Activated CD4-positive, alpha-beta T cell treated with anti-CD3 and anti-CD28 coated beads for 24 hours (primary cell): ENCODE measurements at places on chromosomes 12 and 14.

- DNase-seq = no peak
These were observed 29.9 kb downstream of the TSPAN9 start for GRCh38 chr12:3107071-3107583.

GRCh38 chr12:122862872-122863701, 27.8 kb downstream of the HIP1R start:
- no peak for DNase-seq

- no peak for DNase-seq
These were observed 205.2 kb upstream of the GRIP1 start for GRCh38 chr12:66884091-66884490.

DNA sequence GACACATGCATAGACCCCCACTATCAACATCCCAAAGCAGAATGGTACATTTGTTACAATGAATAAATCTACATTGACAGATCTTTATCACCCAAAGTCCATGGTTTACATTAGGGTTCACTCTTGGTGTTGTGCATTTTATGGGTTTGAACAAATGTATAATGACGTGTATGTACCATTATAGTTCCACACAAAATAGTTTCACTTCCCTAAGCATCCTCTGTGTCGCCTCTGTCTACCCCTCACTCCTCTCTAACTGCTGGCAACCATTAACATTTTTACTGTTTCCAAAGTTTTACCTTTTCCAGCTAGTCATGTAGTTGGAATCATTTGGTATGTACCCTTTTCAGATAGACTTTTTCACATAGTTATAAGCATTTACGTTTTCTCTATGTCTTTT, 69.5 kb upstream of the LMO3 start:
- DNase-seq = no peak

DNA sequence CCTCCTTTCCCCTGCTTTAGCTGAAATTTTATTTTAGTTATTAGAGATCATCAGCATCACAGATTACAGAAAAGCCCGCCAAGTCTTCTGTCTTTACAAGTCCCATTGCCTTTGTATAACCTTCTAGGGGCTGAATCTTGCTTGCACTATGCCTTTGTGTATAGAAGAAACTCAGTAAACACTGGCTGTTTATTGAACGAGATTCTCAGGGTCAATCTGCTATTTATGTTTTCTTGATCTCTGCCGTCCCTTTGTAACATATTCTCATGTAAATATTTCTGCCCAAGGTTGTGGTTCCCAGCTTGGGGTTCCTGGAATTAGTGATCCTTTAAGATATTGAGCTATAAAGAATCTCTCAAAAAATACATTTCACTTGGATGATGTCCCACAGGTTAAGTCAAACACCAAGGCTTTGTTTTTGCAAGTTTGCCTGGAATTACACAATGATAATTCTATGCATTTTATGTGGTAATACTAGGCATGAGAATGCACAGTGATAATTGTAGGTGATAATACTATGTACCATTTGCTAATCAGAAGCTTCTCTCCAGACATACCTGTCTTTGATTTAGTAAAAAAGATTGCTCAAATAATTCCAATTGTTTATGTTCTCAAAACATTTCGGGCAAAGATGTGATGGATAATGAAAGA, 40.6 kb upstream of the FGF6 start:
- DNase-seq = no peak

GRCh38 chr14:54098536-54098935, 141.9 kb upstream of the BMP4 start:
- no peak for DNase-seq

DNA sequence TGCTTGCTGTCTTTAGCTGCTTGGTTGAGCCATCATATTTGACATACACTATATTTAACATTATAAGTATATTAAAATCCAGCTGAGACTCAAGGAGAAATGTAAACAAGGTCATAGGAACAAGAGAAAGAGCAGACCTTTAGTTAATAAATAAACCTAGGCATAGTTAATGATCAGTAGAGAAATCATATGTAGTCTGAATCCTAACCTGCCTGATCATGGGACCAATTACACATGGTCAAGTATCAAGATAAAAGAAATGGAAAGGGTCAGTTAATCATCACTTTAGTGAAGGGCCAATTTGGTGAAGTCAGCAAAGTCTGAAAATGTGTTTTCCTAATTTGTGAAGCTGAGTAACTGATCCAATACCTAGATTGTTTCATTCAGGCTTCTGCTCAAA, 7.5 kb downstream of the RNF212B start:
- no peak for DNase-seq

- no peak for DNase-seq
These were observed 39.1 kb upstream of the PNMA1 start for GRCh38 chr14:73753124-73753886.

GRCh38 chr12:108700833-108701541, 30.3 kb downstream of the CORO1C start:
- DNase-seq = no peak

GRCh38 chr14:60210703-60211102, 38.3 kb upstream of the PPM1A start:
- DNase-seq = no peak

- no peak for DNase-seq
These were observed 91.3 kb downstream of the PHETA1 start for GRCh38 chr12:111277570-111277969.

- DNase-seq = no peak
These were observed 43.9 kb upstream of the TRAF3 start for GRCh38 chr14:102733326-102733725.

DNA sequence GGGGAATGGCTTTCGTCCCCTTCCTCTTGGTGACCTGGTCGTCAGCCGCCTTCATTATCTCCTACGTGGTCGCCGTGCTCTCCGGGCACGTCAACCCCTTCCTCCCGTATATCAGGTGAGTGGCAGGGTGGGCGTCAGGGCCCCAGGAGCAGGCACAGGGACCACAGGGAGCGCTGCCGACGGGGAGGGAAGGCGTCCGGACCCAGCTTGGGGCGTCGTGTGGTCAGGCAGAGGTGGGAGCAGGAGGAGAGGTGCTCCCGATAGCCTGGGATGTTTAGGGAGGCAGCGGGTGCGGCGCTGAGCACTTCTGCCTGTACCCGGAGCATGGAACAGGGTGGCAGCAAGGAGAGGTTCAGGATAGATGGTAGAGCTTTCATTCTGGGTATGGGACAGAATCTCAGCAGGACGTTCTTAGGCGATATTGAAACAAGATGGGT, 444 bp downstream of the DRAM1 start:
- DNase-seq = no peak

- DNase-seq = no peak
These were observed 30.7 kb upstream of the MANSC4 start for GRCh38 chr12:27810756-27811155.

- no peak for DNase-seq
These were observed 55.5 kb upstream of the PARP11 start for GRCh38 chr12:3928538-3929184.

GRCh38 chr12:79686171-79686570, 4.6 kb downstream of the PAWR start:
- no peak for DNase-seq

GRCh38 chr12:21183721-21184275, 52.8 kb downstream of the SLCO1B1 start:
- no peak for DNase-seq

GRCh38 chr14:69495341-69495921, 10.9 kb downstream of the PLEKHD1 start:
- no peak for DNase-seq

DNA sequence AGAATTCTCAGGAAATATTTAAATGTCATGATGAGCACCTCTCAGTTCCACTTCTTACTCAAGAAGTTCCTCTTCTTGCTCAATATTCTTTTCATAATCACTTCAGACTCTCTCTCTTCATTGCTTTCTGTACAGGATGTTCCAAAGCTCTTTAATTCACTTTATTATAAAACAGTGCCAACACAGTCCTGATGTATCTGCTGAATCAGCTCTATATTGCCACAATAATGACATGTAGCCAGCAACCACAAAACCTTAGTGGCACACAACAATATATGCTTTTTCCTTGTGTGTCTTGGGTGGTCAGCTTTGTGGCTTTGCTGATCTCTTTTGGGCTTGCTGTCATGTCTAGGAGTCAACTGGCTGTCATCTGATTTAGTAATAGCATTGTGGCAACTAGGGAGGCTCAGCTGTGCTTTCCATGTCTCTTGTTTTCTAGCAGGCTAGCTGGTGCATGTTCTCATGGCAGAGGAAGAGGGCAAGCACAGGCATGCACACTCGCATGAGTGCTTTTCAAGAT, 52.8 kb upstream of the SLC2A13 start:
- DNase-seq = no peak

DNA sequence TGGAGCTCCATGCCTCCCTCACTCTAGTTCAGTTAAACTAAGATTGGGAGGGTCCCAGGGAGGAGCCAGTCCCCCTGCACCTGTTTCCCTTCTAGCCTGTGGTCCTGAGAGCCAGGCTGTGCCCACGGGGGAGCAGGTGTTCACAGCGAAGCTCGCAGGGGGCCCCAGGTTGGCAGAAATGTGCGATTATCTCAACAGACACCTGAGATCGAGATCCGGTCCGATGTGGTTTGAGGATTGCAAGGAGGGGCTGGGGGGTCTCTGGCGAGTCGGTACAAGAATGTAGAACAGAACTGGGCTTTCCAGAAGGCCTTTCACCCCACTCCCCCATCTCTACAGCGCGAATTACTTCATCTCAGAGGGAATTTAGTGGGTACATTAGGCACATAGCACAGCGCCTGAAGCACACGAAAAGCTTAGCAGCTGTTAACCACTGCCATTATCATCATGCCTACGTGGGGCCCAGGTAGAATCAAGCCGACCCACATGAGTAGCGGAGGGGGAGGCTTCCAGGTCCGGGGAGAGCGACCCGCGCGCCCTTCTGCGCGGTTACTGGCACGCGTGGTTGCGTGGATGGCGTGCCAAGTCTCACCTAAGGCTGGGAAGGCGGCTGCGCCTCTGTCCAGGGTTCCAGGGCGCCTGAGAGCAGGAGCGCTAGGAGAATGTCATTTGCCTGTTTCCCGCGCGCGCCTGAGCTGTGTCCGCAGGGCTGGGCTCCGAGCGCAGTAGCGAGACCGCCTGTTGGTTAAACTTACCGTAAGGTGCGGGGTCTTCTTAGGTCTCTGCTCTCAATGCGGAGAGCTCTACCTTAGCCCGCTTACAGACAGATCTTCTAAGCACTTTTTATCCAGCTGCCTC, 1539.5 kb upstream of the TMEM132C start:
- DNase-seq = no peak

DNA sequence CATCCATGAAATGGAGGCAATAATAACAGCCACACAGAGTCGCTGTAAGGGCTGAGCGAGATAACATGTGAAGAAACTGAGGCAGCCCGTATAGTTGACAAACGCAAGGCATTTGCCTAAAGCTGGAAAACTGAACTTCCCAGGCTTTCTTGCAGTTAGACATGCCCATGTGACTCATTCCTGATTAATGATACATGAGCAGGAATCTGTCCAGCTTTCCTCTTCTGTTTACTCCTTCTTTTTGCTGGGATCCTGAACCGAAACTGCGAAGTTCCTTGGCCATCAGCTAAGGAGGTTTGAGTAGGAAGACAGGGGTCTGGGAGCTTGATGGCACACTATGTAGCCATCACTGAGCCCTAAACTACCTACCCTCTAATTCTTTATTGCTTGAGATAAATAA, 52.2 kb downstream of the ST8SIA1 start:
- DNase-seq = no peak

GRCh38 chr14:102097441-102098135, 10.7 kb upstream of the HSP90AA1 start:
- no peak for DNase-seq

- no peak for DNase-seq
These were observed at the start of gene HOXC11 for GRCh38 chr12:53972722-53973235. Gene HOXC11 (plus strand): TSS chr12:53973126. CDS start chr12:53973242, 116 bp downstream.

DNA sequence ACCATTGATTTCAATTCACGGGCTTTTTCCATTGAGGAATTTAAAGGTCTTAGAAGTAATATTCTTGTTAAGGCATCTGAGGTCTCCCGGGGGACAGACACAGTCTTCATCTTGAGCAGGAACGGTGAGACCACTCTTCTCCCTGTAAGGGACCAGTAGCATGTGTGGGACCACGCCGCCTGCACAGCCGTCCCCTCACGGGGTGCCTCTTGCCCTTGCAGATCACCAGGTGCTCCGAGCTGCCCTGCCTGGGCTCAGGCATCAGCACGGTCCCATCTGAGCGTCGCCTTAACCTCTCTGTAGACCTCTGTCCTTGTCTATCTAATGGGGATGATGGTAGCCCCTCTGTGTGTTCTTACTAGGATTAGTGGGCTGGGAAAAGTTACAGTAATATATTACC, 74.1 kb downstream of the PPP2R5C start:
- no peak for DNase-seq

DNA sequence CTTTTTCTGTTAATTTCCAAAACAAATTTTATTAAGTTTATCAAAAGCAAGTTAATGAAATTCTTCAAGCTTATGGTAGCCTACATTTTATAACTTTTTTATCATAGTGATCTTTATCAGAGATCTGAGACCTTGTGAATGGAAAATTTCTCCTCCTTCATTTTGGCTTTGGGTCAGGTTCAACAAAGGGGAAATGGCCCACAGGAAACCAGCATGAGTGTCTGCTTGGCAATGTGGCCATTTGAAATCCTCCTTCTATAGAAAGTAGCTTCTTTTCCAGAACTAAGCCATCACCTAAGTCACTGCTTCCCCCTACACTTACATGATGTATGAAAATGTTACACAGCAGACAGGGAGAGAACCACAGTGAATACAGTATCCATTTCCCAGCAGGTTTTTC, 1.6 kb downstream of the RHOJ start:
- DNase-seq = no peak

DNA sequence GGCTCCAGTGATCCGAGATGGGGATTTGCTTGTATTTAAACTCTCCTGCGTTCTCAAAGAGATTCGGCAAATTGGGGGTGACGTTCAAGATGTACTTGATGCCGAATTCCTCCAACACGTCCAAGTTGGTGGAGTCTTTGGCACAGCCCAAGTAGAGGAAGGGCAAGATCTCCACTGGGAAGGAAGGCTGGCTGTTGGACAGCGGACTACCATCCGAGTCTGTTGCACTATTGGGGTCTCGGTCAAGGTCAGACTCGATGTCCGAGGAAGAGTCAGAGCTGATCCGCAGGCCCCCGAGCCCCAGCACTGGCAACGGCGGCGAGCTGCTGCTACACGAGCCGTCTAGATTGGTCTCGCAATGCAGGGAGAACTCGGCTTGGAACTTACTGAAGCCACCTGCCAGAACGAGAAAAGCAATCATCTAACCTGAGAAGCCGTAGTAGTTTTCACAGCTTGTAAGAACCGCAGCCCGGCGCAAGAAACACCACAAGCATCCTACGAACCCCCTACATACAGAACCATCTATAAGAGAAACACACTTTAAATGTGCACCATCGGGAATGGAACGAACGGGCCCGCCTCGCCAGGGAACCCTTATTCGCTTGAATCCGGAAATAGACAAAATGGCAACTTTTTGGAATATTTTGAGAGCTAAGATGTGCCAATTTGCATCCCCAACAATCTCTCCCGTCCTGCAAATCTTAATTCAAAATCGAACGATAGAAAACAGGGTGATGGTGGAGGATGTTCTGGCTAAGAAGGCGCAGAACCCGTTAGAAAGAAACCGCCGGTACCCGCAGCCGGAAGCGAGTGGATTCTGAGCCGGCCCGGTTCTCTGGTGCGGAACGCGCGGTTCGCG, 1.4 kb downstream of the DUSP6 start:
- DNase-seq = no peak

DNA sequence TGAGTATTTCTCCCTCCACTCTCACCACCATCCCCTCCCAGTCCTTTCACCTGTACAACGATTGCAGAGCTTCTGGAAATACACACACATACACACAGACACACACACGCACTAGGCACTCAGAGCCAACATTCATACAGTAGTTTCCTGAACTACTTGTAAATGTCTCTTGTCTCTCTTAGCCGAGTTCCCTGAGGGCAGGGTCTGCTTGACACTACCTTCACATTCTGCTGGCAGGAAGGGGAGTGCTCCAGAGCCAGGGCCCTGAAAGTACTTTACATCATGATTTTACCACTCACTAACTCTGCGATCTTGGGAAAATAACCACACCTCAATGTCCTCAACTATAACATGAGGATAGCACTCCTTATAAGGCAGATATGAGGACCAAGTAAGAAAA, 82.7 kb downstream of the GAS2L3 start:
- no peak for DNase-seq
